ENCODE measurements at places on chromosomes 12 and 14. TPM values are rescaled to one million over a fixed set of nuclear protein-coding genes. Genes with fewer than 3 reads are reported as not detected.

DNA sequence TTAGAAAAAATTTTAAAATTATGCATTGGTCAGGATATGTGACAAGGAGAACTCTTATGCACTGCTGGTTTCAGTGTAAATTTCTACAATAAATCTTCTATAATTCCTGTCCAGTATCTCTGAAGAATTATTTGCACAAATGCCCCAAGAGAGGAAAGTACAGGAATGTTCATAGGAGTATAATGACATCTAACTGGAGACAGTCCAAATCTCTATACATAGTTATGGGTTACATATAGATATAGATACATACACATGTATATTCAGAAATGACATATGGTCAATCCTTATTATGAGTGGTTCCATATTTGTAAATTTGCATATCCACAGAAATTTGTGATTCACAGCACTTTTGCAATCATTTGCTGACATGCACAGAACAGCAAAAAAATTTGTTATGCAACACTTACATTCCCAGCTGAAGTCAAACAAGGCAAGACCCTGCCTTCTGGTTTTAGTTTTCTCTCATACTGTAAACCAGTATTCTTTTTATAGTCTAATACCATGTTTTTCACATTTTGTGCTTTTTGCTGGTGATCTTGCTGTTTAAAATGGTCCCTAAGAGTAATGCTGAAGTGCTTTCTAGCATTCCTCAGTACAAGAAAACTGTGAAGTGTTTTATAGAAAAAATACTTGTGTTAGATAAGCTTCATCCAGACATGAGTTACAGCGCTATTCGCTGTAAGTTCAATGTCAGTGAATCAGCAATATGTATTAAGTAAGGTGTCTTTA, 103.8 kb downstream of the SLC16A7 start:
- no peaks in the 10 kb centered on the region for H3K27me3 ChIP-seq
- no peak for DNase-seq
- H3K4me1 ChIP-seq: no peaks in the 10 kb centered on the region
- no peak overlapping the region for H3K4me3 ChIP-seq

- peaks cover 80% of the 10 kb centered on the region for H3K36me3 ChIP-seq
- H3K27ac ChIP-seq: no peak overlapping the region
- DNase-seq: no peak
- no peak overlapping the region for H3K4me3 ChIP-seq
- no peaks in the 10 kb centered on the region for H3K27me3 ChIP-seq
Measured at GRCh38 chr14:75096959-75097358, 27.5 kb downstream of the ZC2HC1C start.

- peak overlapping the region; percentile 80 for H3K4me3 ChIP-seq
- no peaks in the 10 kb centered on the region for H3K36me3 ChIP-seq
- DNase-seq: no peak
- peaks cover 12% of the 10 kb centered on the region for H3K4me1 ChIP-seq
Measured at GRCh38 chr14:102591372-102591943, 991 bp upstream of the RCOR1 start.

DNA sequence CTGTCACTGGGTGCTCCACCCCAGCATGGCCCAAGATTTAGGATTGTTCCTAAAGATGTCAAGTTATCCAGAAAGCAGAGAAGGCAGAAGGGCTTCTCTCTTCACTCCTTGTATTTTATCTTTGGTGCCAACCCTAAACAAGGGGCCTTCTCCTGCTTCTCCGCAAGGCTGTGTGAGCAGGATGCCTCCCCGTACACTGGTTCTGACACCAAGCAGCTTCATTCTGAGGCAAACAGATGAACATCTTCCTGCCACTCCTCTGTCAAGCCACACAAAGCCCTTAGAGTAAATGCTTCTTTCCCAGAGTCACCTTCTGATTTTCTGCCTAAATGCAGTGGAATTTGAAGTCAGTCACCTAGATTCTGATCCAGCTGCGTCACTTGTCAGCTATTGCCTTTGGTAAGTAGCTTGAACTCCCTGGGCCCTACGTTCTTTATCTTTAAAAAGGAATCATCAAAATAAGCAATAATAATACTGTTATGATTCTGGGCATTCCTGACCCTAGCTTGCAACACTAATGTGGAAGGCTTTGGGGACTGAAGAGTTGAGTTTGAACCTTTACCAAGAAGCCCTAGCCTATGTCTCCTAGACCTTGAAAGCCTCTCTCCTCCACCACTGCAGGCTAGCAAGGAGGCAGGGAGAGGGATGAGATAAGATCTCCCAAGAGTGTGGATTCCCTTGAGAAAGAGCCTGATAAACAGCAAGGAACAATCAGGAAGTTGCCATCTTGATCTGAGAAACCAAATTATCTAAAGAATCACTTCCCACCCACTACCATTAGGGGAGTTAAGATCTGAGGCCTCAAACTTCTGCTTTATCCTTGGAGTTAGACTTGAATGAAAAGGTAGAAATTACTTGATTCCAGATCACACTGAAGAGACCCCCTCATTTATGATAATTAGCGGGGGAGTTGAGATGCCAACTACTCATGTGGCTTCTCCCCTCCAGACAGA, 5.7 kb downstream of the KRT73 start:
- no peak for DNase-seq
- peaks cover 11% of the 10 kb centered on the region for H3K4me1 ChIP-seq
- no peaks in the 10 kb centered on the region for H3K27me3 ChIP-seq
- H3K36me3 ChIP-seq: no peaks in the 10 kb centered on the region

DNA sequence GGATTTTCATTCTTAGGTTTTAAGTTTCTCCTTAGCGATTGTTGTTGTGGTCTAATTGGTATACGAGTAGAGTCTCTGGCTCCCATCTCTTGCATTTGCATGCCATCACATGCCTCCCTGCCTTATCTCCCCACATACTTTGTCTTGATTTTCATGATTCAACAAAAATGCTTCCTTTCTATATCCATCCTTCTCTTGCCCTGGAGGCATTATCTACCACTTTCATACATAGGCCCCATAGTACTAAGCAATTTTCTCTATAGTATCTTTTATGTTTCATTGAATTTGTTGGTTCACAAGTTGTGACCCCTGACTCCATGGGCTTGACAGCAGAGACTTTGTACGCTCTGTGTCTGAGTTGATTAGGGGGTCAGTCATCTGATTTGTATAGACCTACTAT, 226.1 kb downstream of the ACSS3 start:
- H3K4me1 ChIP-seq: no peaks in the 10 kb centered on the region
- H3K36me3 ChIP-seq: no peaks in the 10 kb centered on the region
- DNase-seq: no peak

GRCh38 chr14:101121508-101122139, 218.1 kb upstream of the RTL1 start:
- H3K27me3 ChIP-seq: no peaks in the 10 kb centered on the region
- H3K36me3 ChIP-seq: no peaks in the 10 kb centered on the region
- peaks cover 15% of the 10 kb centered on the region for H3K4me1 ChIP-seq
- peak overlapping the region; percentile 20 for H3K4me3 ChIP-seq
- H3K27ac ChIP-seq: no peak overlapping the region
- peak; percentile 15 for DNase-seq

DNA sequence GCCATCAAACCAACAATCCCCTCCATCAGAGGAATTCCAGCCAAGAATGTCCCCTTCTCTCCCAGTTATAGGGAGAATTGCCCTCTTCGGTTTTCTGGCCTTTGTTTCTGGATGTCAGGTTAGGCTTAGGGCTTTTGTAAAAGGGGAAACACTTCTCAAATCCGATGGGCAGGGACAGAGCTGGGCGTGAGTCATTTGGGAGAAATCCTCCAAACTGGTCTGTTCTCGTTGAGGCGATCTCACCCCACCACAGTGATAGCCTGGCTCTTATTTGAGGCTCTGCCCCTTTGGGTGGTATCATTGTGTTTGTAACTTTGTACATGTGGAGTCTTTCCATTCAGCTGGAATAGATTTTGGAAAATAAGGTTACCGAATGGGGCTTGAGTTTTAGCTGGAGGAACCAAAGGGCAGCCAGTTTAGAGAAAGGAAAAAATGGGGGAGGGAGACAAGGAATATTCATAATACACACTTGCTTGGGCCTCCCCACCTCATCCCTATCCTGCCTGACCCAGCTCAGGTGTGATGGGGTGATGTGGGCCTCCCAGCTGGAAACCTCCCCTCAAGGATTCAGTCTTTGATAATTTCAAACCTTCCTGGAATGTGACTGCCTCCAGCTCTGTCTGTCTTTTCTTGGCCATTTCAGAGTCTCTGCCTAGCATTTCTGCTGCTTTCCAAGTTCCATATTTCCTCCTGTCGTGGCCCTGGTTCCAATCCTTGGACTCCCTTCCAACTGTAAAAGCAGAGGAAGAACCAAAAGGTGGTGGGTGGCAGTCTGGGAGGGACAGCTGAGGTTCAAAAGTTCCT, 7.5 kb downstream of the HOXC4 start:
- no peak for DNase-seq
- no peaks in the 10 kb centered on the region for H3K27me3 ChIP-seq
- no peaks in the 10 kb centered on the region for H3K4me1 ChIP-seq
- H3K27ac ChIP-seq: no peak overlapping the region
- no peak overlapping the region for H3K4me3 ChIP-seq

SERPINA3 gene
- total RNA-seq: not detected

TBC1D30 gene
- 1.1 TPM for total RNA-seq

RPL10L gene
- total RNA-seq: not detected

C1S gene
- total RNA-seq: 3.8 TPM
